A549 treated with DMSO at 1 μM for 4 hours (cell line): ENCODE measurements at places on chromosomes 1 and 21. TPM values are rescaled to one million over a fixed set of nuclear protein-coding genes. Genes with fewer than 3 reads are reported as not detected.

The CFAP45 gene
- 0.50 to 1.5 TPM (median 0.70 TPM) in 5 replicates for total RNA-seq

The MAP3K7CL gene
- total RNA-seq, result 1.7 to 2.6 TPM (median 2.0 TPM) in 5 replicates

The PAPPA2 gene
- 0.01 to 0.03 TPM in 2 of 5 replicates, not detected in the others for total RNA-seq

The TTC24 gene
- not detected in 5 replicates for total RNA-seq

The SLFNL1 gene
- 0.03 to 0.07 TPM (median 0.06 TPM) in 3 of 5 replicates, not detected in the others for total RNA-seq

The FCER1G gene
- total RNA-seq, result 0.33 TPM in 1 of 5 replicates, not detected in the others

The KLHDC7A gene
- 1.2 to 2.1 TPM (median 1.5 TPM) in 5 replicates for total RNA-seq

The RHD gene
- not detected in 5 replicates for total RNA-seq

The FMO5 gene
- 0.20 to 0.38 TPM (median 0.28 TPM) in 5 replicates for total RNA-seq

The PSMB4 gene
- 376 to 425 TPM (median 399 TPM) in 5 replicates for total RNA-seq

The MROH7 gene
- total RNA-seq, result not detected in 5 replicates

The OPRD1 gene
- 0.03 to 0.06 TPM (median 0.05 TPM) in 5 replicates for total RNA-seq

The C1QB gene
- total RNA-seq, result not detected in 5 replicates

The TNFSF4 gene
- 0.04 to 0.06 TPM (median 0.05 TPM) in 4 of 5 replicates, not detected in the other for total RNA-seq

The TMEM240 gene
- total RNA-seq, result 0.44 to 0.77 TPM (median 0.56 TPM) in 5 replicates

The NADK gene
- total RNA-seq, result 25.8 to 41.6 TPM (median 36.4 TPM) in 5 replicates

The CHRNB2 gene
- 0.36 to 0.45 TPM (median 0.41 TPM) in 5 replicates for total RNA-seq

The CYP4Z1 gene
- not detected in 5 replicates for total RNA-seq

The GJA4 gene
- total RNA-seq, result not detected in 5 replicates

The RNU1-3 gene
- 7.3 TPM in 1 of 5 replicates, not detected in the others for total RNA-seq

The PRRX1 gene
- total RNA-seq, result 0.10 TPM in 1 of 5 replicates, not detected in the others

The TCEA3 gene
- total RNA-seq, result 0.33 to 0.69 TPM (median 0.44 TPM) in 4 of 5 replicates, not detected in the other
